T-helper 2 cell treated with Interferon-gamma antibody and Interleukin-4, amounts not matched to agents 5 μg/mL and 100 μg/mL, for 36 hours (primary cell): ENCODE measurements at places on chromosomes 4 and X.

GRCh38 chr4:143384381-143384994, 47.8 kb downstream of the GAB1 start:
- DNase-seq: no peak

DNA sequence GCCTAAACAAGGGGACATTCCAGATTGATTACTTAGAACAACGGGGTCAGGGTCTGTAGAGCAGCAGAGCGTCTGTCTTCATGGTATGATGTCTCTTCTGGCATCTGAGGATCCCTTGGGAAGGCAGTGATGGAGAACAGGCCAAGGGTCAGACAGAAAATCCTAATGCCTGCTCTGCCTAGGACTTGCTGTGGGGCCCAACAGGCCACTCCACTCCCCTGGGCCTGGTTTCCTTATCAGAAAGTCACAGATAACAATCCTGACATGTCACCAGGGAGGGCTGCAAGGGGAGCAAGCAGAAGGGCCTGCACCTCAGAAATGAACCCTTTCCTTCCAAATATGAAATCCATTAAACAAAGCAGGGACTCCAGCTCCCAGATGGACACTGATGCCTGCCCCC, 21.4 kb upstream of the ARHGAP6 start:
- DNase-seq: no peak

- no peak for DNase-seq
Measured at GRCh38 chrX:45449982-45450381, 249.3 kb upstream of the DIPK2B start.

DNA sequence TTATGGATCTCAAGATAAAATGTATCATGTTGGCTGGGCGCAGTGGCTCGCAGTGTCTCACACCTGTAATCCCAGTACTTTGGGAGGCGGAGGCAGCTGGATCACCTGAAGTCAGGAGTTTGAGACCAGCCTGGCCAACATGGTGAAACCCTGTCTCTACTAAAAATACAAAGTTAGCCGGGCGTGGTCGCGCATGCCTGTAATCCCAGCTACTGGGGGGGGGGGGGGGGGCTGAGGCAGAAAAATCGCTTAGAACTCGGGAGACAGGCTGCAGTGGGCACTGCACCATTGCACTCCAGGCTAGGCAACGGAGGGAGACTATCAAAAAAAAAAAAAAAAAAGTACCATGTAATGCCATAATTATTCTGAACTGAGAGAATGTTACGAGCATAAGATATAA, 2.1 kb downstream of the RBMX start:
- DNase-seq: no peak

DNA sequence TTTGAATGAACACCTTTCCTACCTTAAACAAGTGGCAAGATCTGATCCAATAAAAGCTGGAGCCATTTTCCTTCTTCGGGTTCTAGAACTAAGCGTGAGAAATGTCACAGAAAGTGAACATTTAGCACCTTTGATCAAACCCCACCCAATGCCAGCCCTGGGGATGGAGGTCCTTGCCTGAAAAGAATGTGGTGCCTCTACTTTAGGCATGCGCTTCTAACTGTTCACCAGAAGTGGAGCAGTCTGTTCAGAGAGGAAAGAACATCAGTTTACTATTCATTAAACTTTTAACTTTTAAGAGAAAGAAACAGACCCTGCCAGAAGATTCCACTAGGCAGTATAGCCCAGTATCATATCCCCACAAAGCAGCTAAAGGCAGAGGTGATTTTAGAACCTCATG, 75.9 kb downstream of the INTS12 start:
- DNase-seq: no peak

- no peak for DNase-seq
Measured at GRCh38 chr4:8585721-8586212, 5.6 kb downstream of the GPR78 start.

GRCh38 chrX:109774706-109775105, 41.6 kb upstream of the ACSL4 start:
- DNase-seq: no peak

DNA sequence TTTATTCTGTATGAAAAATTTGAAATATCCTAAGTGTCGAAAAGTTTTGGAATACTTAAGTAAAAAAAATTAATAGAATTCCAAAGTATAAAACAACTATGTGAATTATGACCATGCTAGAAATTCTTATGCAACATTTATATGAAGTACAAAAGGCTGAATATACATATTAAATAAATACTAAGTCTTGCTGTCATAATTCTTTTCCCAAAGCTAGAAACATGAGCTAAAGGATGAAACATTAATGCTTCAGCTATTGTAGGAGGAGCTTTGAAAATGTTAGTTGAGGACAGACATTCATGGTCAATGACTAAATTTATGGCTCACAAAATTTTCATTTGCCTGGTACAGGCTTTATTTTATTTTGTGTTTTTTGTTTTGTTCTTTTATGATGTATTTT, 207.3 kb downstream of the GABRB1 start:
- DNase-seq: no peak

GRCh38 chr4:92988301-92988700, 684.5 kb downstream of the GRID2 start:
- DNase-seq: no peak

DNA sequence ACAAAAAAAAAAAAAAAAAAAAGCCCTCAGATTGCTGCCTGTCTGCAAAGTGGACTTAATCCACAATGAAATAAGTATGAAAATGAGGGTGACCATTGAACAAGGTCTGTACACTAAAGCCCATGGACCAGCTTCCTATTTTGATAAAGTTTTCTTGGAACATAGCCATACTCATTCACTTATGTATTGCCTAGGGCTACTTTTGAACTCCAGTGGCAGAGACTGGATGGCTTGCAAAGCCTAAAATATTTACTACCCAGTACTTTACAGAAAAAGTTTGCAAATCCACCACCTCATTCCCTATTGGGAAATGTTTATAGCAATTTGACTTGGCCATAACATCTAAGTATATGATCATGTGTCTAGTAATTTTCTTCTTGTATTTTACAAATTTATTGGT, 481.7 kb downstream of the NAF1 start:
- no peak for DNase-seq
